ENCODE measurements at places on chromosomes 13 and 19. TPM values are rescaled to one million over a fixed set of nuclear protein-coding genes. Genes with fewer than 3 reads are reported as not detected.
A peak's percentile ranks its signal among the peaks of the same experiment; 100 is the strongest.

NEK3 gene
- 27.8 TPM for total RNA-seq

KCNRG gene
- 0.30 TPM for total RNA-seq

CEBPG gene
- total RNA-seq = 62.1 TPM

CBY2 gene
- total RNA-seq = not detected

DNAAF3 gene
- total RNA-seq = 1.6 TPM

DNA sequence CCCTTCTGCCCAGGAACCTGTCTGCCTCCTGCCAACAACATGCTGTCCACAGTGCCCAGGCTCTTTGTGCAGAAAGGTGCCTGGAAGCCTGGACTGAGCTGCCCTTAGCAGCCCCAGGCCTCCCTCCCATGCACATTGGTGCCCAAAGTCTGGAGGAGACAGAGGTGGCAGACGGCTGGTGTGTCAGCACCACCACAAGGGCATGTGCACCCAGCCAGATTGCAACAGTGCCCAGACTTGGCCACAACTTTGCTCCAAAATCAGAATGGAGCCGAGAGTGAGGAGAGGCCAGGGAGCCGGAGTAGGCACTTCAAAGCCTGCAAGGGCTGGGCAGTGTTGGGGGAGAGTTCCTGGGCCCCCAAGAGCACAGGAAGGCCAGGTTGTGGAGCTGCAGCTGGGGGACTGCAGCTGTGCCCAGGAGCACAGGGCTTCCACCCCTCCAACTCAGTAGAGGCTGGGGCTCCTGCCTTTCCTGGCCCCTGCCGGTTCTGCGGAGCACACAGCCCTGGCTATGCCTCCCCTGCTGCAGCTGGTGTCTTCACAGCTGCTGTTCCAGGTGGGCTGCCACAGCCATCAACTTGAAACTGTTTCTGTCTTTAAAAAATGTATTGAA, 1255.8 kb downstream of the SLITRK5 start:
- DNase-seq = no peak

DNA sequence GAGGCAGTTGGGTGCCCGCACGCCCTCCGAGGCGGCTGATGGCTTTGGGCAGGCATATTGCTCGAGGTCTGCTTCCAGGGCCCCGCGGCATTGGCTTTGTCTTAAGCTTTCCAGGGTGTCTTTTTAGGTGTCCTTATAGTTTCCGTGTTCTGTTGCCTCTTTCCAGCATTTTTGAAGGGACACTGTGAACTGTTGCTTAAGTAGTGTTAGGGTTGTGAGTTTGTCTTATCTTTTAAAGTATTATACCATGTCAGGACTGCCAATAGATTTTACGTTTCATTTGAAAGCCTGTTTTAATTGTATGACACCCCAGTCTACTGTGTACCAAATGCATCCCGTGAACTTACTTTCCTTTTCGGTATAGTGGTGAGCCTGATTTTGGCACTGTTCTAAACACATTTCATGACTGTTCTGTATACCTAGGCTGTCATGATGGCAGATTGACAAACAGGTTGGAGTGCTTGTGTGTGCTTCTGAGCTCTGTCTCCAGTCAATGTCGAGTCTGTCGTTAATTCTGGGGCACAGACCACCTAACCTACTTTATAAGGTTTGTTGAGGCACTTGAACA, 656 bp downstream of the PCCA start:
- DNase-seq = peak; percentile 33

DNA sequence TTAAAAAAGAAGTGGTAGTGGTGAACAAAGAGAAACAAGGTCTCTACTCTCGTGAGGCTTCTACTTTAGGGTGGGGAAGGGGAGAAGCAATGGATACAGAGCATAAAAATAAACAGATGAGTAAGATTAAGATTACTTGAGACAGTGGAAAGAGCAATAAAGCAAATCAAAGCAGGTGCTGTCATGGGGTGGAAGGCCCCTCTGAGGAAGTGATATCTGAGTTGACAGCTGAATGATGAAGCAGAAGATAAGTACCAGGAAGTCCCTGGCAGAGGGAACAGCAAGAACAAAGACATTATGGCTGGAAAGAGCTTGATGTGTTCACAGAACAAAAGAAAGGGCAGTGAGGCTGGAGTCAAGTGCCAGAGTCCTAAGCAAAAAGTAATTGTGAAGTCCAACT, 221.8 kb downstream of the ENOX1 start:
- DNase-seq = no peak

DNA sequence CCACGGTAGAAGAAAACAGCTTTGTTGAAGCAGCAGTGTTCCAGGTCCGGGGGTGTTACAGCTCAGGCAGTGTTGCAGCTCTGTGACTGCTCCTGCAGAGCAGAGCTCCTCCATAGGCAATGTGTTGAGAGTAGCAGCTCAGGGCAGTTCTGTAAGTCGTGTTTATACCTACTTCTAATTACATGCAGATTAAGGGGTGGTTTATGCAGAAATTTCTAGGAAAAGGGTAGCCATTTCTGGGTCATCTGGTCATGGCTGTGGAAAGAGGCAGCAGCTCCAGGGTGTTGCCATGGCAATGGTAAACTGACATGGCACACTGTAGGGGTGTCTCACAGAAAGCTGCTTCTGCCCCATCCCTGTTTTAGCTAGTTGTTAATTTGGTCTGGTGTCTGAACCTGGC, 316.4 kb downstream of the GPC5 start:
- DNase-seq = no peak

- peak; percentile 62 for DNase-seq
Measured at GRCh38 chr13:31909864-31910551, 121.6 kb upstream of the FRY start.

GRCh38 chr13:109955598-109955997, 169.2 kb upstream of the IRS2 start:
- no peak for DNase-seq

DNA sequence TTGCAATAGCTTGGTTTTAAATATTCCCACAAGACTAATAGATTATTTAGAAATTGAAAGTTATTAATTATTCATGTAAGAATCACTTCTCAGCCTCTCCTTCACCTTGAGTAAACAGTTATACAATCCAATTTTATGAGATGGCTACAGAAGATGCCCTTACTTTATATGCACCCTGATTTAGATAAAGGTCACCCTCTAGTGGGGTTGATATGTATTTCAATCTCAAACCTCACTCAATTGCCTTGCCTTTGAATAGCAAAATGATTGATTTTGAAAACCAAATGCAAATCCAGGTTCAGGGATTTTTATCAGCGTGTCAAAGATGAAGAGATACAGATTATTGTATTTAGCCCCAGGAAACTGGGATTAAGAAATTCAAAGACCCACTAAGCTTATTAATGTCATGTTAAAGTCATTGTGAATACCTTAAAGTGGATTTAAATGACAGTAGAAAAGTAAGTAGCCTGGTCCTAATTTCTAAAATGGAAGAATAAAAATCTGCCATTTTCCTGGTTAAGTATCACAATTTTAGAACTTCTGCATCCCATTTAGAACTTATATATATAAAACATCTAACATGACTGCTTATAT, 305.1 kb downstream of the ITGBL1 start:
- no peak for DNase-seq

- no peak for DNase-seq
Measured at GRCh38 chr13:38328699-38329098, 21.0 kb upstream of the UFM1 start.

DNA sequence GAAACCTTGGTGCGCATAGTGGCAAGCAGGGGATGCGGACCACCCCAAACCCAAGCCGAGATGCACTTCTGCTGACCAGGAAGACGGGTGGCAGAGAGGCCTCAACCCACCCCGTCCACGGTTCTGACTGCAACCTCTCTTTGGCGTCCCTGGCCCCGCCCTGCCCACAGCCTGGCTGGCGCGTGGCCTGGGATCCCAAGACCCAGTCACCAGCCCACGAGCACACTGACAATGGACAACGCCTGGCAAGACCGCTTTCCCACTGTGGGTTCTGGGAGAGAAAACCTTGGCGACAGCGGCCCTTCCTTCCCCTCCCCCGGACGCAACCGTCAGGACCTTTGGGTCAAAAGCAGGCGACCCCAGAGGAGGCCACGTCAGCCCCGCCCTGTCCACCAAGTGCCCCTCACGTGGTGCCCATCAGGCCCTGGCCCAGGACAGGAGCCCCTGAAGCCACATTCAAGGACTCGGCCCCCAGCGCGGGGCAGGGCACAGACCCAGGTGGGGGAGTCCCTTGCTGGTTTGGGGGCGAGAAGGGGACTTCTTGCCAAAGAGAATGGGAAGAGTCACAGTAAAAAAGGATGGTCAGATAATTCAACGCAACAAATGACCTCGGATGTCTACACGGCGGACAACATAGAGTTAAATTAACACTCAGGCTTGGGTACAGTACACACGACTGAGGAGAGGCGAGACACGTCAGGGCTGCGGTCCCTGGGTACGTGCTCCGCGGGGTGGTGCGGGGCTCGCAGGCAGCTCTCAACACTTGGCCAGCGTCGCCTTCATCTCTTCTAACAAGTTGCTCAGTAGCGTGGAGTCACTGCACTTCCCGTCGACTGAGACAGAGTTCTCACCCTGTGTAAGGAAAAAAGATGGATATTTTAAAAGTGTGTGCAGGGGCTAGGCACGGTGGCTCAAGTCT, 5.0 kb downstream of the IZUMO4 start:
- DNase-seq = no peak

GRCh38 chr19:18442941-18443340, 5.0 kb upstream of the ISYNA1 start:
- DNase-seq = no peak

DNA sequence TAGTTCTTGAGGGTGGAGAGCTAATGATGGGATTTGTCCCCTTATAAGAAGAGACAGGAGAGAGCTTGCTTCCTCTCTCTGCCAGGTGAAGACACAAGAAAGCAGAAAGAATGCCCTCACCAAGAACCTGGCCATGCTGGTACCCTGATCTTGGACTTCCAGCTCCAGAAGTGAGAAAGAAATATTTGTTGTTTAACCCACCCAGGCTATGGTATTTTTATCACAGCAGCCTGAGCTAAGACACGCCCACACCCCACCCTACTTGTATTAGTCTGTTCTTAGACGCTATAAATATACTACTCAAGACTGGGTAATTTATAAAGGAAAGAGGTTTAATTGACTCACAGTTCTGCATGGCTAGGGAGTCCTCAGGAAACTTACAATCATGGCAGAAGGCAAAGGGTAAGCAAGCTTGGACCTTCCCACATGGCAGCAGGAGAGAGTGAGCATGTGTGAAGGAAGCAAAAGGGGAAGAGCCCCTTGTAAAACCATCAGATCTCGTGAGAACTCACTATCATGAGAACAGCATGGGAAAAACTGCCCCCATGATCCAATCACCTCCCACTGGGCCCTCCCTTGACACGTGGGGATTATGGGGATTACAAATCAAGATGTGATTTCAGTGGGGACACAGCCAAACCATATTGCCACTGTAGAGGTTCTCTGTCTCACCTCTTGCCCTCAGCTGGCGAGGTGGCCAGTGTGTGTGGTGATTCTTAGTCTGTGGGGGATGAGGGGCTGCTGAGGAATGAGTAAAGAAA, 57.4 kb upstream of the RCBTB2 start:
- no peak for DNase-seq

- DNase-seq = no peak
Measured at GRCh38 chr13:87259479-87260083, 411.6 kb upstream of the SLITRK5 start.

GRCh38 chr13:93450761-93451160, 224.2 kb downstream of the GPC6 start:
- DNase-seq = no peak

DNA sequence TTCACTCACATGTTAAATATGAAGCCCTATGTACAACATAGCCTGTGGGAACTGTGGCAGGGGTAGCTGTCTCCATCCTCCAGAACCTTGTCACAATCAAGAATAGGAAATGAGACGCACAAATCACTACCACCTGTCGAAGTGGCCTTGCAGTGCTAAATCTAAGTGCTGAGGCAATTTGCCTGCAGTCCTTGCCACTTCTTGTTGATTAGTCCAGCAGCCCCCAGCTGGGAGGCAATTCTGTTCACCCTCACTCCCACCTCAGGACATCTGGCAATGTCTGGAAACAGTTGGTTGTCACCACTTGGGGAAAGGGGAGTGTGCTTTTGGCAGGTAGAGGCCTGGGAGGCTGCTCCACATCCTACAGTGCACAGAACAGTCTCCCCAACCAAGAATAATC, 10.7 kb downstream of the RFX2 start:
- no peak for DNase-seq

DNA sequence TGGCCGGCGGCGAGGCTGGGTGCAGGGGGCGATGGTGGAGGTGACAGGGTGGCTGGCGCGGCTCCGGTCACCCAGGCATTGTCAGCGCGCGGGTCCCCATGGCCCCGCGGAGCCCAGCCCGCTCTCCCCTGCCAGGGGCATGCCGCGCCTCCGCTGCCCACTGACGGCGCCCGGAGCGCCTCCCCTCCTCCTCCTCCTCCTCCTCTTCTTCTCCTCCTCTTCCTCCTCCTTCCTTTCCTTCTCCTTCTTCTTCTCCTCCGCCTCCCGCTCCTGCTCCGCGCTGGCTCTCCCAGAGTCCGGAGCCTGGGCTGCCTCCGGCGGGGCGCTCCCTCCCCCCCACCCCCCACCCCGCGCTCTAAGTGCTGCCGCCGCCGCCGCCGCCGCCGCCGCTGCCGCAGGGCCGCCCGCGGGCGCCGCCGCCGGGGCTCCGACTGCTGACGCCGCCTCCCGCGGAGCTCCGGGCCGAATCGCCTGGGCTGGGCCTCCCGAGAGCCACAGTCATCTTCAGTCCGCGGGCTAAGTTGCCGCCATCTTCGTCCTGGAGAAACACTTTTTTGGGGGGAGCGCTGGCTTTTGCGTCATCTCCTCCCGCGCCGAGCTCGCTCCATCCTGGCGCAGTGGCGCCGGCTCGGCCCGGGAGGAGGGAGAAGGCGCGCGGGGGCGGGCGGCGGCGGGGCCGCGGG, 348.3 kb downstream of the LIG4 start:
- DNase-seq = no peak

DNA sequence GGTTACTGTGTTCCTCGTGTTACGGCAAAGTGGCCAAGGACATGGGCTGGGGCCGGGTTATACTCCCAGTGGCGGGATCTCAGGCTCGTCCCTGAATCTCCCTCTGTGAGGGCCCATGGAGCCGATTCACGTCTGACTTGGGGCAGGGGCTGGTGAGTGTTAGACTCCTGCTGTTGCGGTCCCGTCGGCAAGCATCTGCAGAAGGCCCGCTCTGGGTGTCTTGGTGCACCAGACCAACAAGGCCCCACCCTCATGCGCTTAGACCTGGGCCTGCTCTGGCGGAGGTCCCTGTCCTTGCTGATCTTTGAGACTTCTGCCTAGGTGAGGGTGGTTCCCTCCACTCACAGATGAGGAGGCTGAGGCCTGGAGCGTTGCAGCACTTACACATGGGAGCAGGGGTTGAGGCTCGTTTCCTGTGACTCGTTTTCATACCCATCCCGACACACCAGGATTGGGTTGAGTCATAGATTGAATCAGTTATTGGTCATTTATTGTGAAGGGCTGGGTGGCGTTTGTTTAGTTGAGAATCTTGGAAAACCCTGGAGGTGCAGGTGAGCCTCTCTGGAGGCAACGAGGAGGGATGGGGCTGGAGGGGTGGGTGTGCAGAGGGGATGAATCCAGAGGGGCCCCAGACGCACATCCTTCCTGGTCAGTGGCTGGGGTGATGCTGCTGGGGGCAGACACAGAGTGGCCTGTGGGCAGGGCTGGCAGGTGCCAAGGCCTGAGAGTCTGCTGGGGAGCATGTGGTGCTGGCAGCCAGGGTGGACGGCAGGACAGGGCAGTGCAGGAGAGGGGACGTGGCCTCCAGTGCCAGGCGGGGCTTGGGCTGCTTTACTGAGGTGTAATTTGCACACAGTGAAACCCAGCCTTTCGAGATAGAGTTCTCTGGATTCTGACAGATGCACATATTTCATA, 4.6 kb downstream of the EPN1 start:
- no peak for DNase-seq

GRCh38 chr19:1851654-1852580, 3.6 kb upstream of the REXO1 start:
- DNase-seq = no peak

- DNase-seq = no peak
Measured at GRCh38 chr13:43657485-43657884, 129.3 kb downstream of the ENOX1 start.
